GM12891 (cell line): ENCODE measurements at places on chromosomes 5 and 9.

DNA sequence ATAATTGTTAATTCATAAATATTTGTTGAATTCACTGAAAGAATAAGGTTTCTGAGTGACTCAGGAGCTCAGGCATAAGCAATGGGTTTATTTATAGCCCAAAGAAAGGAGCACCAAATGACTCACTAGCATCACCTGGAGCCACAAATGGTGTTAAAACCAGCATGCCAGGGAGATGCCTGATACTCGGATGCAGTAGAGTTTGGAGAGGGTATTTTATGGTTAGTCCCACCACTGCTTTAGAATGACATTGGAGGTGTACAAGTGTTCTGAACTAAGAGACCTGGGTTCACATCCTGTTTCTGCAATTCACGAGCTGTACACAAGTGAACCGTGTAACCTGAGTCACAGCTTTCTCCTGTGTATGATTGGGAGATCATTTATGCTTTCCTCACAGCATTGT, 25.2 kb downstream of the CCL28 start:
- DNase-seq: no peak

DNA sequence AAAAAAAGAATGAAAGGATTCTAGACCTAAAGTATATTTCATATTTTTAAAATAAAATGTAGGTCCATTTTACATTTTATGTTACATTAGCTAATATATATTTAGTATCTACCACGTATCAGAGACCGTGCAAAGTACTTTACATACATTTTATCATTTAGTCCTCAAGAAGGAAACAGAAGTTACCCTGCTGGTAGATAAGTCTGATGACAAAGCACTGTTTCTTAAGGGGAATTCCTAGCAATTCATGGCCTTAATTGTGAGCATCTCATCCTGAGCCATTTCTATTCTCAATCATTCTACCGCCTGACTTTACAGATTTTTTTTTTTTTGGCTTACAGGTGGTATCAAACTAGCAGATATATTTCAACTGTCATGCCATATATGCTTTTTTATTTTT, 367.7 kb downstream of the PRELID2 start:
- DNase-seq: no peak

- no peak for DNase-seq
Observed at GRCh38 chr5:59800347-59800893, 93.1 kb downstream of the PDE4D start.

GRCh38 chr9:26856413-26857032, 36.1 kb downstream of the CAAP1 start:
- DNase-seq: no peak

DNA sequence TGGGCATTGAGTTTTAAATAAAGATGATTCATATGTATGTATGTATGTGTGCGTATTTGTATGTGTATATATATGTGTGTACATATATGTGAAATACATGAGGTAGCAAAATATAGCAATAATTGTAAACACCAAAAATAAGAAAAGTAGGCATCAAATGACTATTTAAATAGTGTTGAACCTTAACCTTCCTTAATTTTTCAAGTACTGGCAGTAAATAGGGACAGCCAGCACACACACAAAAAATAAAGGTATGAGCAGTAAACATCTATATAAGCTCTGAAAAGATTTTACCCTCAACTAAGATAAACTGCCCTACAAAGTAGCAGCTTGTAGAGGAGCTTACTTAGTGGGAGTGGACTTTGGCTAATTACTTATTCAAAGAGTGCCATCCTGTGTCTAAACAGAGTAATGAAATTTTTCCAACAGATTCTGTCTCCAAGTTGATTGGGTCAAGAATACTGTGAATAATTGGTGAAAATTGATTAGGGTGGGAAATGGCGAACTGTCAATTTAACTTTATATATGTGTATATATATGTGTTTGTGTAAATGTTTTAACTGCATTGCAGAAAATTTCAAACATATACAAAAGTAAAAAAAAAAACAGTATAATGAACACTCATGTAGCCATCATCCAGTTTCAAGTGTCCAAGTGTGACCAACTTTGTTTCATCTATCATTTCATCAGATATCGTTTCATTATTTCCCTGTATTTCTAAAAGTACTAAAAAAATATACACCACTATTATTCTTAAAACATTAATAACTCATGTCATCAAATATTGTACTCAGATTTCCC, 2.0 kb upstream of the ADAMTS6 start:
- no peak for DNase-seq

GRCh38 chr9:20990867-20991266, 40.6 kb downstream of the HACD4 start:
- DNase-seq: no peak

DNA sequence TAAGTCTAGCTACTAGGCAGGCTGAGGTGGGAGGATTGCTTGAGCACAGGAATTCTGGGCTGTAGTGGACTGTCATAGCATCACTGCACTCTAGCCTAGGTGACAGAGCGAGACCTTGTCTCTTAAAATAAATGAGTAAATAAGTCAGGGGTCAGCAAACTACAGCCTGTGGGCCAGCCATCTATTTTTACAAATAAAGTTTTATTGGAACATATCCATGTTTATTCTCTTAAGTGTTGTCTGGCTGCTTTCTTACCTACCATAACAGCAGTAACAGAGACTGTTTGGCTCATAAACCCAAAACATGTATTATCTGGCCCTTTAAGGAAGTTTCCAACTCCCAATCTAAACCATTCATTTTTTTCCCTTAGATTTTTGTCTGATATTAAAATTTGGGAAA, 29.6 kb downstream of the DIMT1 start:
- no peak for DNase-seq

DNA sequence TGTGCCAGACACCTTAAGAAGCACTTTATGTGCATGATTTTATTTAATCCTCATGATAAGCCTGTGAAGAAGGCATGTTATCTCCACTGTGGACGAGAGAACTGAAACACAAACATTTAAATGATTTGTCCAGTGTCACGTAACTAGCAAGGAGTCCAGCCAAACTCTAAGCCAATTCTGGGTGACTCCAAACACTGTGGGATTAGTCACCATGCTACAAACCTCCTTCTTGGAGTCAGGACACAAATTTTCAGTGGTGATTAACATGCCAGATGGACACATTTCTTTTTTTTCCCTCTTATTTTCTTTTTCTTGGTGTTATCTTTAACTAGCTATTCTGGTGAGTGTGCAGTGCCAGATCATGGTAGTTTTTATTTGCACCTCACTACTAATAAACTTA, 316.8 kb downstream of the NDUFS4 start:
- DNase-seq: no peak

GRCh38 chr5:174045470-174046025, at the start of gene NSG2:
Gene NSG2, plus strand, starts transcription at chr5:174045706. Its CDS starts 1,050 bp downstream, at chr5:174046756.
- DNase-seq: peak; percentile 39

- DNase-seq: no peak
Observed at GRCh38 chr9:130703501-130703900, 9.9 kb downstream of the EXOSC2 start.

DNA sequence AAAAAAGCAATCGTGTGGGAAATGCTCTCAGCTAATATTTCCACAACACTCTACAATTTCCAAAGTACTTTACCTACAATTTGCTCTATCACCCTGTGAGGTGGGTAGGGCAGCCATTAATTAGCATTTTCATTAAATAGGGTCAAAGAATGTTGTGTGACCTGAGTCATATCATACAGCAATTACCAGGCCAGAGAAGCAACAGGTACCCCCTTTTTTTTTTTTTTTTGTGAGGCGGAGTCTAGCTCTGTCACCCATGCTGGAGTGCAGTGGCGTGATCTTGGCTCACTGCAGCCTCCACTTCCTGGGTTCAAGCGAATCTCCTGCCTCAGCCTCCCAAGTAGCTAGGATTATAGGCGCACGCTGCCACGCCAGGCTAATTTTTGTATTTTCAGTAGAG, 108.8 kb upstream of the RETREG1 start:
- no peak for DNase-seq
